EH (cell line): ENCODE measurements at places on chromosomes 3 and 15.

DNA sequence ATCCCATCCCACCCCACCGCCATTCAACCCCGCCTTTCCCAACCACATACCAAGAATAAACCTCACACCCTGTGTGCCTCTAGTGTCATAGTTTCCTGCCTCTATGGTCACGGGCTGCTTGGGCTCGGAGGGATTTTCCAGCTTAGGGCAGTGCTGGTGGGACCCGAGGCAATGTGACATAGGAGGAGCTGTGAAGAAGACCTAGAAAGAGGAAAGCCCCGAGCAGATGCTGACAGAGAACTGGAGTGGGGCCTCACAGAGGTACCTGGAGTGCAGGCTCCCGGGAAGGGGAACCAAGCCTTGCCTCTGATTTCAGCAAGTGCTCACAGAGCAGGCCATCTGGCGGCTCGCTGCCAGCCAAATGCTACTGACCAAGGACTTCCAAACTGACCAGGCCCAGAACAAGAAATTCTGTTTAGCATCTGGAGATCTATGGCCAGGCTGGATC is 27.5 kb downstream of the BHLHE40 start:
- no peak for DNase-seq

- DNase-seq, result no peak
These were observed 2.5 kb downstream of the ONECUT1 start for GRCh38 chr15:52787549-52788098.

DNA sequence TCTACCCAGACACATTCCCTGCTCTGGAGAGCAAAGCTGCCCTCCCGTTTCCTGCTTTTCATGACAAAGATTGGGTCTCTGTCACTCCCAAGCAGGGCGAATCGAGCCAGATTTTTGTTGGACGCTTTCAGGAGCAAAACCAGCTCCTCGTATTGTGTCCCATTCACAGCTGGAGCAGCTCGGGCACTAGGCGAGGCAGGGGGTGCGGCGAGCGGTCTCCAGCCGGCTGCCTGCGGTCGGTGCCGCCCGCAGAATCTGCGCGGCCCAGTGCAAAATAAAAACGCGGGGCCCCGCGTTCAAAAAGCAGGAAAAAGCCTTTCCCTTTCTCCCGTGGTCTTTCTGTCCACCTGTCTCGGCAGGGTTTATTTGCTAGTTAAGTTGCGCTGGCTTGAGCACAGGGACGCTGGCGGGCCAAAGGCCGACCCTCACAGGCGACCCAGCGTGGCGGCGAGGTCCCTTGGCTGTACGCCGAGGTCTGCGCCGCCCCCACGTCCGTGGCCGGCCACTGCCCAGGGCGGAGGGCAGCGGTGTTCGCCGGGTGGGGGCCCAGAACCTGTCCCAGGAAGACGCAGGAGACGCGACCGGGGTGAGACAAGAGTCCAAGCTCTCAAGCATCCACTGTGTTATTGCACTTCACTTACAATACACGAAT is 71.2 kb downstream of the CYP19A1 start:
- peak; percentile 25 for DNase-seq

GRCh38 chr3:114706591-114707232 is 412.9 kb downstream of the TIGIT start:
- peak; percentile 43 for DNase-seq
